ENCODE measurements at places on chromosomes 7 and 10. TPM values are rescaled to one million over a fixed set of nuclear protein-coding genes. Genes with fewer than 3 reads are reported as not detected.

The TBXAS1 gene
- 3.8 TPM for total RNA-seq

The HMX2 gene
- not detected for total RNA-seq

The CDK1 gene
- not detected for total RNA-seq

The CALHM3 gene
- total RNA-seq, result not detected

The FLNC gene
- 117 TPM for total RNA-seq

DNA sequence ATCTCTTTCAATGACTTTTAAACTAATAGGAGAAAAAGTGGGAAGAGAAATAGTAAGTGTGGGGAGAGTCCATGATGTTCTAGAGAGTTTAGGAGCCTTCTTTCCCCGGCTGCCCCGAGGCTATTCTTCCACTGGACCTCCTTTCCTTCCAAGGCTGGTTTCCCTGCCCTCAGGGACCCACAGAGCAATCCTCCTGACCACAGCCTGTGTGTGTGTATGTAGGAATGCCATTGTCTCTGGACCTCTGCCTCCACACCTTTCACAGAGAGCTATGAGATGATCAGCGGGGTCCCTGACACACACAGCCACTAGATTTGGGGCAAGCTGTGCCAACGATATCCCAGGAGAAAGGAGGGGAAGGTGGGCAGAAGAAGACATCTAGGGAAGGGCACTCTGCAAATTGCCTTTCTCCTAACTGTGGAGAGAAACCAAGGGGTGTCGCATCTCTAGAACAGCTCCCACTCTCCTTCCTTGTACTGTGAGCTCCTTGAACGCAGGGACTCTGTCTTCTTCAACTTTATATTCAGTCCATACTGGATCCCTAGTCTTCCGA, 13.3 kb upstream of the CHCHD3 start:
- DNase-seq, result no peak

DNA sequence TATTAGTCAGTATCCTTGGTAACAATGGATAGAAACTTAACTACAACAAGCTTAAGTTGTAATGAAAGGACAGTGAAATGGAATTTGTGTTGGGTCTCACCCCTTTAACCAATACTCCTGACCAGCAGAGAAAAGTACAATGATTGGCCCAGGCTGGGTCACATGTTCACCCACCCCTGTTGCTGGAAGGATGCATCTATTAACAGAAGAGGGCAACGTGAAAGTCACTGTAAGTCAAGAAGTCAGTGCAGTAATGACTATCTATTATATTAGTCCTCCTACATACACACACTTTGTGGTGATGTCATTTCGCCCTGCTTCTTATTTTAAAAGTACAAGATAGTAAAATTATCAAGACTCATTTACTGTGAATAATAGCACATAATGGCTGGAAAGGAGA, 16.2 kb downstream of the PNLIPRP2 start:
- DNase-seq, result no peak

DNA sequence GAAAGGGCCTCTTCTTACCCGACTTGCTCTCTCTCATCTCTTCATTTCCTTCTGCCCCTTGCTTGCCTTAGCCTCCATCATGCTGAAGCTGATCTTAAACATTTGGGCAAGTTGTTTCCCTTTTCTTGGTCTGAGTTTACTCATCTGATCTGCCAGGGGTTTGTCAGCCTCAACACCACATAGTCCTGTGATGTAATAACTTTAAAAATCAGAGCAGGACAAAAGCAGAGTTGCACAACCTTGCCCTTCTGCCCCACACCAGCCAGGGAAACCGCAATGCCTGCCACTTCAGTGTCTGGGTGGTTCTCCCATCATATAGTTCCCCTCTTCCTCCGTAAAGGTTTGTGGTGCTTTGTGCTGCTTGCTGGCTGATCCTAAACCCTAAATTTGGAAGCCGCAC, 9.9 kb upstream of the LIPM start:
- peak; percentile 63 for DNase-seq

- DNase-seq, result no peak
These were observed 203.5 kb downstream of the CHCHD3 start for GRCh38 chr7:132878204-132878919.

GRCh38 chr7:4067874-4068273, 614.2 kb upstream of the FOXK1 start:
- no peak for DNase-seq

DNA sequence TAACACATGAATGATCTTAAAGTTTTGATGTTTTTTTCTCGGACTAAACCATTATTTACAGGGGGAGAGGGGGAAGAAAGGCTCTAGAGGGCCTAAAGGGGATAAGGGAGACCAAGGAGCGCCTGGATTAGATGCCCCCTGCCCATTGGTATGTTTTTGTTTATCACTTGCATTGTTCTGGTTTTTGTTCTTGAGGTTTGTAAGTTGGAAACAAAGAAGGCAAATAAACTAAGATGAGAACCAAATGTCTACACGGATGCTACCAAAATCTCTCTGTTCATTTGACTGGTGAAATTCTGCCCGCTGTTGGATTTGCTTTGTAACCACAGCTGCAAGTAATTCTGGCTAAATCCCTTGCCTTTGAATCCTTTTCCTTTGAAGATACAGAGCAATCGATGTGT, 99.8 kb upstream of the MACROH2A2 start:
- no peak for DNase-seq

DNA sequence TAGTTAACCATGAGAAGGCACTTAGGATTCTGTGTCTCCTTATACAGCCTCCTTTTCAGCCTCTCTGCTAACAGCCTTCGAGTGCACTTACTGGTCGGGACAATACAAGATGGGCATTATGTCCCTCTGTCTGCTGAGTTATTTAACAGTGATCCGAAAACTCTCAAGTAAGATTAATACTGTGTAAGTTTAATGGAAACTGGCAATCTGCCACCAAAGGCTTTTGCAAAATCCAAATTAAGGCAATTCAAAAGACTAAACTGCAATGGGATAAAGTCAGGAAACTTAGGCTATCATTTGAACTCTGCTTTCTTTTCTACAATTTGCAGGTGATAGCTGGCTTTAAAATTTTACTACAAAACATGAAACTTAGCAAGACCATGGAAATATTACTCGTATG, 477.8 kb downstream of the TFEC start:
- DNase-seq, result no peak

DNA sequence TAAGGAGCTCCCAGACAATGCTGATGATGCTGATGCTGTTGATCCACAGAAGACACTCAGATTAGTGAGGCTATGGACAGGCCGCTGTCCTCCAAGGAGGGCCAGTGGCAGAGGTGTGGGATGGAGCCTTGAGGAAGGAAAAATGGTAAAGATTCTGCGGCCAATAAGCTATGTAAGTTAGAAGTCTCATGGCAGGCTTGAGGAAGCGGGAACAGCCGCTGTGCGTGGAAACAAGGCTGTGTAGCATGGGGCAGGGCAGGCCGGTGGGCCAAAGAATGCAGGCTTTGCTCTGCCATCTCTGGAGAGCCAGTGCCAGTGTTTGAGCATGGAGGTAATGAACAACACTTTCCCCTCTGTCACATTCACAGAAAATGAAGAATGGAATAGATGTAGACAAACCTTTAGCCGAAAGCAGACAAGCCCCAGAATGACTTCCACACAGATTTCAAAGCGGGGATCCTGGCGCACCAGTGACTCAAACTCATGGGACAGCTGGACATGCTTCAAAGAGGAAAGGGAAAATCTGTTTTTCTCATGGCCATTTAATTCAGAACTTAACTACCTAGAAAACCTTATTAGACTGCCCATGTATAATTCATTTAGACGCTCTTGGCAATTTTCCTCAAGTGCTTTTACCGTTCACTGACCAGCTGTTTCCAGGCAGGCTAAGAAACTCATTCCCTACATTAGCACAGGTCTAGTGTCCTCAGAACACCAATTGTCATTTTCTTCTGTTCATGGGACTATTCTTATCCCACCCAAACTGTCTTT, 16.9 kb upstream of the FIGNL1 start:
- no peak for DNase-seq

DNA sequence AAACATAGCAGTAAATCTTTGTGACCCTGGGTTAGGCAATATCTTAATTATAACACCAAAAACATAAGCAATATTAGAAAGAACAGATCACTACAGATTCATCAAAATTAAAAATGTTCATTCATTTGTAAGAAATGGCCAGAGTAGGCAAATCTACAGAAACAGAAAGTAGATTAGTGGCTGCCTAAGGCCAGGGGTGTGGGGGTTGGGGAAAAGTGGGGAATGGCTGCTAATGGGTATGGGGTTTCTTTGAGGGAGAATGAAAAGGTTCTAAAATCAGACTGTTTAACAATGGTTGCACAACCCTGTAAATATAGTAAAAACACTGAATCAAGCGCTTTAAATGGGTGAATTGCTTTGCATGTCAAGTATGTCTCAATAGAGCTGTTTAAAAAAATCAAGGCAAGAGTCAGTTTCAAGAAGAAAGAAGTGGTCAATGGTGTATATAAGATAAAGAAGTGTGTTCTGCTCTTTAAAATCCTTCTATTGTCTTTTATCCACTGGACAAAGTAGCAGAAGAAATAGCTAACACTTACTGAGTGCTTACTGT, 42.6 kb downstream of the CDK6 start:
- DNase-seq, result no peak

GRCh38 chr10:118672766-118673715, 77.6 kb upstream of the PRLHR start:
- no peak for DNase-seq
